ENCODE measurements at places on chromosomes 4 and X.
A peak's percentile ranks its signal among the peaks of the same experiment; 100 is the strongest.

DNA sequence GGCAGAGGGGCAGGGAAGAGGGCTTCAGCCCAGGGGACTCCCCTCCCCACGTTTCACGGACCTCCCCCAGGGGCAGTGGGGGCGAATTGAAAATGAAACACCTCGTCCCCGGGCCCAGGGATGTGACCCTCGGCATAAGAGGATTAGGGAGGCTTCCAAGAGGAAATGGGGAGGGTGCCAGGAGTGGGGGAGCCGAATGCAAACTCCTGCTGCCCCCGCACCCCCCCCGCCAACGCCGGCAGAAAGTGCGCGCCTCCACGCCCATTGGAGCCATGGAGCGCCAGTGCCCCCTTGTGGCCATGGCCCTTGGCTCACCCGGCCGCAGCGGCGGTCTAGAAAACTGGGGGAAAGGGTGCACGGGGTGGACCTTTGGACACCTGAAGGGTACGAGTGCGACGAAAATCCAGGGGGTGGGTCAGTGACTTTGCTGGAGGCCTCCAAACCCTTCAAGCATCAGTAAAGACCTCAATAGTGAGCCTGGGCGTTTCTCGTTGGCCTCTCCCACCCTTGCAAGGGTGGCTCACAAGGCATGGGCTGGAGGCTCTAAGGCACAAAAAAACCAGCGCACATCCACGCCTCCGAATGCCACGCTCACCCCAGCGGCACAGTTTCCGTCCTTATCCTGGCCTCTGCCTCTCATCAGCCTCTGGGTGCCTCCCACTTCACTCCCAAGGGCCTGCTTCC is 120.8 kb upstream of the PJA1 start:
- DNase-seq = peak; percentile 61

DNA sequence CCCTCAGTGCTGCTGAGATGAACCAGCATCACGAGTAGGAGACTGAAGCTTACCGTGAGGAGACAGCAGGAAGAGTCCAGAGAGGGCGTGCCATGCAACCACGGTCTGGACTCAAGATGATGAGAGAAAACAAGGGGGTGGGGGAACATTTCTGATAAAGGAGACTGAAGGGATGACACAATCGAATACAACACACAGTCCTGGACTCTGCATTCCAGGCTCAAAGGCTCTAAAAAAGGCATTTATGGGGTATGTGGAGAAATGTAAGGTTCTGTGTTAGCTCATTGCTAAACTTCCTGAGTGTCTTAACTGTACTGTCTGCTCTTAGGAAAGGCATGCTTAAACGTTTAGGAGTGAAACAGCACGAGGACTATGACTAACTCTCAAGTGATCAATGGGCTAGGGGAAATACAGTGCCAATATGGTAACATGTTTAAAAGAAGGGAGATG is 20.6 kb upstream of the IRAK1 start:
- no peak for DNase-seq

- DNase-seq = no peak
Observed at GRCh38 chr4:139639654-139640053, 26.0 kb upstream of the MGST2 start.

- DNase-seq = no peak
Observed at GRCh38 chr4:76554630-76555029, 119.6 kb downstream of the SHROOM3 start.

DNA sequence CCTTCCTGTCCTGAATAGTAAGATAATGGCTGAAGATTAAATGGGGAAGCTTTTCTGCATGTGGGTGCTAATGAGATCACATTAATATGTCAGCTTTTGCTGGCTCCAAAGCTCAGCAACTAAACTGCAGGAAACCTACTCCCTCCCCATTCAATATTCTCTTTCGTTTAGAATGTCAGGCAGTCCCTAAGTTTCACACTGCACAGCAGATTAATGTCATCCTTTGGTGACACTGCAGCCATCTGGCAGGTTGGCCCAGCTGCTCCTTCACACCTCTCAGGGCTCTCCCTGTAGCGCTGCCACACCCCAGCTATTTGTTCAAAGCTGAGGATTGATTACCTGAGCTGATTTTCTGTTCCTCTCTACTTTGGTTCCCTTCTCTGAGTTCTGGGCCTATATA is 110.5 kb downstream of the KDR start:
- no peak for DNase-seq

GRCh38 chrX:153900831-153901752 is 3.4 kb upstream of the AVPR2 start:
- DNase-seq = no peak

DNA sequence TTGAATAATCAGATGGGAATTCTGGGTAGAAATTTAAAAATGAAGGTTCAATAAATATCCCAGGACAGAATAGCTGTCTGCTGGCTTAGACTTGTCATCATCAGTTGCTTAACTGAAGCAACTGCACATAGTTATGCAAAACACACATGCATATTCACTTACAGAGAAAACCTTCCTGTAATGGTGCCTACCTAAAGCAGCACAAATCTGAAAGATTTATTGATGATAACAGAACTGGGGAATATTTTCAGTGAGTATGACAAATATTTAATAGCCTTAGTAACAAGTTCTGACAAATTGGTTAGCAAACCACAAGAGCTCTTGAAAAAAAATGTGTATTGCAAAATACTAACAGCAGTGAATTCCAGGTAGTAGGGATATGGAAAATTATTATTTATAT is 606.8 kb upstream of the BOD1L1 start:
- DNase-seq = no peak

DNA sequence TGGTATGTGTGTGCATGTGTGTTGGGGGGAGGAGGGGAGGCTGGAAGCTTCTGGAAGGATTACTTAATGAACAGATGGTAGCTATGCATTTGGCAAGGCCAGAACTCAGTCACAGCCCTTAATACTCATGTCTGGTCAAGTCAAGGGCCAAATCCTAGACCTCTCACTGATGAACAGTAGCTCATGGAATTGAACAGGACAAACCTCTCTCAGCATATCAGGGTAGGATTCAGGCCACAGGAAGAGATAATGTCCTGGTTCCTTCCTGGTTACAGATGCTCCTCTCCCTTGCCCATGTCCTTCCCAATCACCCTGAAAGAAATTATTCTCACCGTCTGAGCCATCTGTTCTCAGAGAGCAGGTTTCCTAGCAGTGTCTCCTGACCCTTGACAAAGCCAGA is 165.7 kb downstream of the SOWAHB start:
- no peak for DNase-seq

GRCh38 chrX:16304751-16305150 is 137.5 kb downstream of the MAGEB17 start:
- DNase-seq = no peak

GRCh38 chr4:104420766-104421165 is 73.9 kb downstream of the CXXC4 start:
- no peak for DNase-seq

GRCh38 chr4:47217291-47217690 is 185.9 kb downstream of the GABRB1 start:
- no peak for DNase-seq

- no peak for DNase-seq
Observed at GRCh38 chr4:26751838-26752237, 108.8 kb upstream of the STIM2 start.

DNA sequence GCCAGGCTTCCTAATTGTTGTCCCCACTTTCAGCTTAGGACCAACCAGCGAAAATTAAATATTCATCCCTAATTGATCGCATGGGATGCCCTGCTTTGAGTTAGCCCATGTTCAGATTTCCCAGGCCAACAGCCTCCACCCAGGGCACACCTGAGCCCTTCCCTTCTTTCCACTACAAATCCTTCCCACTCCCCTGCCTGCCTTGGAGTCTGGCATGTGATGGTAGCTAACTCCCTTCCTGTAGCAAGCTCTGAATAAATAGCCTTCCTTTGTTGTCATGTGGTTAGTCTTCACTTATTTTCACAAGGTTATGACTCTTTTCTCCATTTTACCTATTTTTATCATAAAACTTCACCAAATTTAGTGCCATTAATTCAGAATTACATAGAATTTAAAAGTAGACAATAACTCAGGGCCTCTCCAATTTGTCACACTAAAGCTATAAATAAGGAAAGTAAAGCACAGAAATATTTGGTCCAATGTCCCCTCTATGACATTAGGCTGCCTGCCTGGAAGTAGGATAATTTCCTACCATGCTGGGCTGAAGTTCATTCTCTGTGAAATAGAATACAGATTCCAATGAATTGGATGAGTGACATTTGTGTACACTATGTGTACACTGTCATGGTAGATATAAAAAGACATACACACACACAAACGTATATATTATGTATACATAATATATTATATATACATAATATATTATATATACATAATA is 166.4 kb upstream of the CPEB2 start:
- no peak for DNase-seq

DNA sequence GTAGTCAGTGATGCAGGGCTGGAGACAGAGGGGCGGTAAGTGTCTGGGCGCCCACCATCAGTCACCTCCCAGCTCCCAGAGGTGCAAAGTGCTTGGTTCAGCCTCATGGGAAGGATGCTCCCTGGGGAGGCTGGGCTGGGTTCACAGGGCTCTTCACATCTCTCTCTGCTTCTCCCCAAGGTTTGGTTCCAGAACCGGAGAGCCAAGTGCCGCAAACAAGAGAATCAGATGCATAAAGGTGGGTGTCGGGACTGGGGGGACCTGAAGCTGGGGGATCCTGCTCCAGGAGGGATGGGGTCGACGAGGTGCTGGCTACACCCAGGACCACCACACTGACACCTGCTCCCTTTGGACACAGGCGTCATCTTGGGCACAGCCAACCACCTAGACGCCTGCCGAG is 10.1 kb downstream of the SHOX start:
- no peak for DNase-seq

DNA sequence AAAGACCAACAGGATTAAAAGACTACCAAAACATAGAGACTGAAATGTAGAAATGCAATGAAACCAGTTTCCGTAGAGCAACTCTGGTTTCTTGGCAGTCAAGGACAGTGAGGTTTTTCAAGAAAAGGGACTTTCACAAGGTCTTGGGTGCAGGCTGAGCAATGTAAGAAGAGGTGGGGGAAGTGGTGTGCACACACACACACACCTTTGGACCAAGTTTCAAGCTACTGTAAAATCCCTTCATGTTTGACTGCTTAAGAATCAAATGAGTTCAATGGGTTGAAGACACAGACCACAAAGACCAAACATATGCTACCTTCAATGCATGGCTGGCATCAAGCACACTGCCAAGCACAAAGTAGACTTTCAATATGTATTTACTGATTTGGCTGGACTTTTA is 17.8 kb upstream of the MCF2 start:
- DNase-seq = no peak

DNA sequence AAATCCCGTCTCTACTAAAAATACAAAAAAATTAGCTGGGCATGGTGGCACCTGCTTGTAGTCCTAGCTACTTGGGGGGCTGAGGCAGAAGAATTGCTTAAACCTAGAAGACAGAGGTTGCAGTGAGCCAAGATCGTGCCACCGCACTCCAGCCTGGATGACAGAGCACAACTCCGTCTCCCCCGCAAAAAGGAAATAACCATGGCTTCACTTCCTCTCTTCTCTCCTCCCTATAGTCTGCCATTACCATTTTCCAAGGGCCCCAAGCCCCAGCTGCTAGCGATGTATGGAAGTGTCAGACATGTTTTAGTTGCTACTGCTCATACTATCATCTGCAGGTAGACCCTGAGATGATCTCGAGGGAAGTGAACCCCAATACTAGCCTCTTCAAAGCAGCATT is 177.3 kb upstream of the FAM9B start:
- no peak for DNase-seq

DNA sequence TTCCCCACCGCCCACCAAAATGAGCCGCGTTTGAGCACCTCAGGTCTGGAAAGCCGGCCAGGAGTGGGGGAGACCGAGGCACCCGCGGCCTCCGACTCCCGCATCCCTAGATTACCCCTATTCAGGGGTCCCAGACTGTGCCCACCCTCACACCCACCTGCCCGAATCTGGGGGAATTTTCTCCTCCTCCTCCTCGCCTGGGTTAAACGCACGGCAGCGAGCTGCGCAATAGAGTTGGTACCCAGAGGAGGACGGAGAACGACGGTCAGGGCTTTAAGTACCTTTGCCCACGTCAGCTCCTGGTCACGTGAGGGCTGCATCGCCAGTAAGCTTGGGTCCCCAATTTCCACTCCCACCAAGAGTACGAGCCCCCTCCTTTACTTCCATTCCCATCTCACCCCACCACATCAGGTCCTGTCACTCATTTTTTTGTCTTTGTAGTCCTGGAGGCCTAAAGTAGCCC is at the start of gene ARMCX2:
TSS of gene ARMCX2 (minus strand) at position 250 of the 463 bp plus-strand sequence. CDS start 2,262 bp downstream, outside the sequence.
- DNase-seq = peak; percentile 10

DNA sequence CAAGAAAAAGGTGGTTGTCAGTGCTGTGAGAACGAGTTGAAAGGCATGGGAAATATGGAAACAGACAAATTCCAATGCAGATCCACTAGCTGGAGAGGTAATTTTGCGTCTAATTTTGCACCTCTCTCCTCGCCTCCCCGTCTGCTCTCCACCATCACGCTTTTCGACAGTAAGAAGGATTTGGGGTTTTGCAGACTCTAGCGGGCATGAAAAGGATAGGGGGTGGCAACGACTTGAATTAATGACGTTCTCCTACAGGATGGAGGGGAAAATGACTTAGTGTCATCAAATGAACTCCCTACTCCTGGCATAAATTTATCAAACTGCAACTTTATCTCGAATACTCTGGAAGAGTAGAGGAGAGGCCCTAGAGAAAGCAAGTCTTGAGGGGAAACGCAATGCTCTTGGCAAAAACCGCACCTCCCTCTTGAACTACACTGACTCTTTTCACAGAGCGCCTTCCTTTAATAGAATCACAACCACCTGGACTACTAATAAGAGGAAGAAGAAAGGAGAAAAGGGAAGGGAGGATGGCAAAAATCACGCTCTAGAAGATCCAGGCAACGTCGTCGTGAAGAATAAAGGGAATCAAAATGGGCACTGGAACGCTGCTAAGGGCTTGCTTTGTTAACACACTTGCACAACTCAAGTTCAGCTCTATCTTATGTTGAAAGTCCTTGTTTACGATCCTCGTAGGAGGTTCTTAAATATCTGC is 871 bp upstream of the SLITRK2 start:
- DNase-seq = no peak

GRCh38 chr4:53647547-53647946 is 56.3 kb upstream of the LNX1 start:
- DNase-seq = no peak

DNA sequence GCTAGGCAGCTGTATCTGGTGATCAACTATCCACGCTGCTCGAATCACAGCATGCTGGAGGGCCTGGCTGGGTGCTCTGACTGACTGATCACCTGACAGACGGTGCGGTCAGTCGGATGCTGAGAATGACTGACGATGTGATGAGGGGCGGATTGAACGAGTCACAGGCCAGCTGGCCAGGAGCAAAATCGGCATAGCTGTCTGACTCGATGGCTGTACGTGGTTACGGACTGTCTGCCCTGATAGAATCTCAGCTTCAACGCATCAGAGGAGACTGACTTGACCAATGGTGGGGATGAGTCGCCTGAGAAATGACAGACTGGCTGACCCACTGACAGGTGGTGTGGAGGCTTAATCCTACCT is 1.0 kb upstream of the SUV39H1 start:
- DNase-seq = no peak

- DNase-seq = no peak
Observed at GRCh38 chr4:106529348-106530023, 160.9 kb upstream of the GIMD1 start.

- DNase-seq = no peak
Observed at GRCh38 chrX:18075603-18076002, 145.1 kb downstream of the BEND2 start.

- DNase-seq = no peak
Observed at GRCh38 chr4:42306221-42307109, 90.8 kb upstream of the SHISA3 start.

- no peak for DNase-seq
Observed at GRCh38 chr4:507745-508512, 8.9 kb downstream of the PIGG start.
